ENCODE measurements at places on chromosomes 16 and 17. TPM values are rescaled to one million over a fixed set of nuclear protein-coding genes. Genes with fewer than 3 reads are reported as not detected.

The KRTAP4-6 gene
- not detected for polyA plus RNA-seq

The DHRS7C gene
- polyA plus RNA-seq = not detected

The AHSP gene
- polyA plus RNA-seq = not detected

The TBC1D3C gene
- not detected for polyA plus RNA-seq

The KRT32 gene
- not detected for polyA plus RNA-seq

The SNTB2 gene
- polyA plus RNA-seq = 14.4 TPM

The PRSS27 gene
- polyA plus RNA-seq = 7.7 TPM

The AGRP gene
- polyA plus RNA-seq = not detected

The WDR90 gene
- polyA plus RNA-seq = 32.0 TPM

The TP53TG3C gene
- 0.76 TPM for polyA plus RNA-seq

The ASPA gene
- polyA plus RNA-seq = not detected

- DNase-seq = no peak
Measured at GRCh38 chr16:66658143-66658859, 38.2 kb downstream of the CMTM4 start.

DNA sequence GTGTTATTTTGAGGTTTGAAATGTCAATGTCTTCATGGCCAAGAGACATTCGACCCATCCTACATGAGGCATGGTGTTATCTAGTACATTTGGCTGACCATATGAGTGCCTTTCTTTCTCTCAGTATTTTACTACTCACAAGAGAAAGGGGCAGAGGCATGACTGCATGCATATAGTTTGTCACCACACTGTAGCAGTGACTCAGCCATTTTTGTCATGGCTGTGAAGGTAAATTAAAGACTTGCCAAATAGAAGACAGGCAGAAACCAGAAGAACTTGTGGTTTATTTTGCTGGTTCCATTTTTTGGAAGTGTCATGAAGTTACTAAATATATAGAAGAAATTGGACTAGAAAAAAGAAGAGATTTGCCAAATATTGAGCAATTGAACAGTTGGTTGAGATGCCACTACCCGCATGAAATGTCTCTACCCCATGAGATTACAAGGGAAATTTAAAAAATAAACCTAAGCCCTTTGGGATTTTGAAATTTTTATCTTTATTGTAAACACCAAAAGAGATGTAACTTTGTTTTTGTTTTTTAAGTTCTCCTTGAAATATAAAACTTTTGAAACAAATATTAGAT lies 170.3 kb downstream of the CHD9 start:
- DNase-seq = no peak

DNA sequence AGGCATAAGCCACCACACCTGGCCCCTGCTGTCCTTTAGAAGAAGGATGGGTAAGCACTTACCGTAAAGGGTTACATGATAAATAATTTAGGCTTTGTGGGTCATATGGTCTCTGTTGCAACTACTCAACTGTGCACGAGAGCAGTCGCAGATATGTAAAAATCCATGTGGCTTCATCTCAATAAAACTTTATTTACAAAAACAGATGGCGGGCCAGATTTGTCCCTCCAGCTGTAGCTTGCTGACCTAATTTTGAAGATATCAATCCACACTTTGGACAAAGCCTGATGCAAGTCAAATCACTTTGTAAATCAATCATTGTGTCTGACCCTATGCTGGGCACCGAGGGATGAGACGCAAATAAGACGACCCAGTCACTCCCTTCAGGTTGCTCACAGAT lies 12.1 kb downstream of the TEKT5 start:
- DNase-seq = no peak

- peak; percentile 14 for DNase-seq
Measured at GRCh38 chr17:6323626-6324356, 111.1 kb downstream of the AIPL1 start.

GRCh38 chr16:83911290-83911689 lies 12.4 kb downstream of the MLYCD start:
- DNase-seq = no peak

DNA sequence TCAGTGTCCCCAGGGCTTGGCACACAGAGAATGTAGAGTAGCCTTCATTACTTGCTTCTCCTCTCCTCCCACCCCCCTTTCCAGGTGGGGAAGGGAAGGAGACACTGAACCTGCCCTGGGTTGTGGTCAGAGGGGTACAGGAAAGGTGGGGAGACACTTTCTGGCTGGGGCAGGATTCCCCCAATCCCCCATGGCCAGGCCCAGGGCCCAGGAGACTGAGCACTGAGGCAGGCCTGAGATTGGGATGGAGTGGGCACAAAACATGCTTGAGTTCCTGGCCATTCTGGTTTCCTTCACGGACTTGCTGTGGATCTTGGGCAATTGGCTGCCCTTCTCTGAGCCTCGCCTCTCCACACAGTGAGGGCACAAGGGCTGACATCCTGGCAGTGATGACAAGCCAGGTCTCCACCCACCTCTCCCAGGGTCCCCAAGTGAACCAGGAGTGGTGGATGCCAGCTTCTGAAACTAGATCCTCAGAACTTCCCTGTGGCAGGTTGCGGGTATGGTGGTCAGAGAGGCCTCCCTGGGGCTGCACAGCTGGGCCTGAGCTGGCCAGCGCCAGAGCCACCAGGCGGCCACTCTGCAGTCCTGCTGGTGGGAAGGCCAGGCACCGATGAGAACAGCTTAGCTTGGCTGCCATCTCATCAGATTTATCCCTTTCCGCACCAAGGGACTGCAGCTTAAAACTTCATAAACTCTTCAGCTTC lies 9.3 kb downstream of the ZNF629 start:
- DNase-seq = no peak

DNA sequence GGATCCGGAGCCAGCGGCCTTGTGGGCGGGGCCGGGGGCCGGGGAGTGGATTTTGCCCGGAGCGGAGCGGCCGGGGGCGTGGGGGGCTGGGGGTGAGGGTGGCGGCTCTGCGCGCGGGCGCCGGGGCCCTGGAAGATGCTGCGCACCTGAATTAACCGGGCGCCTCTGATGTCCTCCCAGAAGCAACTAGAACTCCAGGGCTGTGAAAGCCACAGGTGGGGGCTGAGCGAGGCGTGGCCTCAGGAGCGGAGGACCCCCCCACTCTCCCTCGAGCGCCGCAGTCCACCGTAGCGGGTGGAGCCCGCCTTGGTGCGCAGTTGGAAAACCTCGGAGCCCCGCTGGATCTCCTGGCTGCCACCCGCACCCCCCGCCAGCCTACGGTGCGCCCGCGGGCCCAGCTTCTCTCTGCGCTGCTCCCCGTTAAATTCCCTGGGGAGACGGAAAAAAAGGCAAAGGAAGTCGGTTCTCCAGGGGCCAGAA lies 549 bp downstream of the SLC26A11 start:
- DNase-seq = peak; percentile 87

DNA sequence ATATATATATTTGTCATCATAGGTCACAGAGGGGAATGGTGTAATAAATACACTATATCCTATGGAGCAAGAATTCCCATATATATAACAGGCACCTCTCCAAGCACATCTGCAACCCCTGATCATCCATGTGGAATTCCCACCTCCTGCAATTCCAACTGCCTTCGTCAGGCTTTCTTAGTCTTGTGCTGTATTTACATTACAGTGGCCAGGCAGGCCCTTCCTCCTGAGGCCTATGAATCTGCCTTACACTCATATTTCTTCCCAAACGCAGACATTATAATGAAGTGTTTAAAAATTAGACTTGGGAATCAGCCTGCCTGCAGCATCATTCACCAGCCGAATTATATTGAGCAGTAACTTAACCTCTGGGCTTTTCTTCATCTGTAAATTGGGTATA lies 19.3 kb upstream of the DNAH9 start:
- DNase-seq = no peak

DNA sequence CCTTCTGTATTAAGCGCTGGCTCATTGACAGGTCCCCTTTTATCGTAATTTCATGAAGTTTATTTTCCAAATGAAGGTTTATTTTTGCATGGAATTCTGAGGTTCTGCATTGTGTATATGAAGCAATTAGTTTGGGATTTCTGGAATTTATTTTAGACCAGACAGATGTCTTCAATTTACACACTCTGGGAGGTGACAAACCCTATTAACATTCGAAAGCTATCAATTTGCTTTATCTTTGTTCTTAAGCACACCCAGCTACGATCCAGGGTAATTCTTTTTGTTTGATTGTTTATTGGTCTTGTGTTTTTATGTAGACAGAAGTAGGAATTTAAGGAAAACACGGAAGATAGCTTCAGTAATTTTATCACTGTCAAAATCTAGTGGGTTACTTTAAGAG lies 264.6 kb downstream of the HS3ST3A1 start:
- DNase-seq = no peak

DNA sequence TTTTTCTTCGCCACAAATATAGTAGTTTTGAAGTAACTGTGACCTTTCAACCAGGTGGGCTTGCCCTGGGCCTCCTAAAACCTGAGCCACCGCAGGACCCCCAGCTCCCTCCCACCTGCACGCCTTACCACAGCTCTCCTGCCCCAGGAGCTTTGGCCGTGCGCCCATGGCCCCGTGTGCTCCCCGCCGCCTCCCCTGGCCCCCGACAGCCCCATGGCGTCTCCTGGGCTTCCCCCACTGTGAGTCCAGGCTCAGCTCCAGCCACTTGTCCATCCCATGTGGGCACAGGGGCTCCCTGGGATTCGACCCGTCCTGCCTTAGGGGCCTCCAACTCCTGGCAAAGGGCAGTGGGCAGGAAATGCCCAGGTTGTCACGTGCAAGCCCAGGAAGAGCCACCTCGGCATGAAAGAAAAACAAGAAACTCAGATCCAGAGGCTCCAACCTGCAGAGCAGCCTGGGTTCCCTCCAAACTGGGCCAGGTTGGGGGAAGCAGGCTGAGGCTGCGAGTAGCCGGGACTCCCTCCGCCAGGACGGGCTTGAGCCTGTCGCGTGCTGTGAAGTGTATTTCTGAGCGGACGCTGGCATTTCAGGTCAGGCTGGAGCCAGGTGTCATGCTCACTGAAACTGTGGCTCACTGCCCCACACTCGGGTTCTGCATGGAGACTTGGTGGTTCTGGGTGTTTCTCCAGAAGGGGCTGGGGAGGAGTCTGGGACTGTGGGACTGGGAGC lies 5.8 kb downstream of the LGALS3BP start:
- peak; percentile 44 for DNase-seq

GRCh38 chr16:86635176-86635876 lies 57.0 kb downstream of the FOXL1 start:
- no peak for DNase-seq

DNA sequence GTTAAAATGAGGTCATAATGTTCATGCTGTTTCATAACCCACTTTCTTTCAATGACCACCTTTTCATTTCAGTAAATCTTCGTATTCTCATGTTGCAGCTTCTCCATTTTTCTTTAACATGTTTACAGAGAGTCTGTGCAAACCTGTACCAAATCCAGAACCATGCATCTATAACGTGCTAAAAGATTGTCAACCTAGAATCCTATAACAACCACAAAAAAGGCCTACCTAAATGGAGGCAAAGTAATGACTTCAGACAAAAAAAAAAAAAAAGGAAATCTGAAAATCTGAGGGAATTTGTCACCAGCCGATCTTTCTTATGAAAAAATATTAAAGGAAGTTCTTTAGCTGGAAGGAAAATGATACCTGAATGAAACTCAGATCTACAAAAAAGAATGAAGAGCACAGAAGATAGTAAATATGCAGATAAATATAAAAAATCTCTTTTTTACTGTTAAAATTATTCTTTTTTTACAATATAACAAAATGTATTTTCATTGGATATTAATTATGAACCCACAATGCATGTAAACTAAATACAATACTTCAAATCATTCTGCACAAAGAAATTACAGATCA lies 1.4 kb upstream of the SLFN11 start:
- DNase-seq = no peak

- no peak for DNase-seq
Measured at GRCh38 chr17:1164935-1165556, 14.7 kb downstream of the ABR start.

DNA sequence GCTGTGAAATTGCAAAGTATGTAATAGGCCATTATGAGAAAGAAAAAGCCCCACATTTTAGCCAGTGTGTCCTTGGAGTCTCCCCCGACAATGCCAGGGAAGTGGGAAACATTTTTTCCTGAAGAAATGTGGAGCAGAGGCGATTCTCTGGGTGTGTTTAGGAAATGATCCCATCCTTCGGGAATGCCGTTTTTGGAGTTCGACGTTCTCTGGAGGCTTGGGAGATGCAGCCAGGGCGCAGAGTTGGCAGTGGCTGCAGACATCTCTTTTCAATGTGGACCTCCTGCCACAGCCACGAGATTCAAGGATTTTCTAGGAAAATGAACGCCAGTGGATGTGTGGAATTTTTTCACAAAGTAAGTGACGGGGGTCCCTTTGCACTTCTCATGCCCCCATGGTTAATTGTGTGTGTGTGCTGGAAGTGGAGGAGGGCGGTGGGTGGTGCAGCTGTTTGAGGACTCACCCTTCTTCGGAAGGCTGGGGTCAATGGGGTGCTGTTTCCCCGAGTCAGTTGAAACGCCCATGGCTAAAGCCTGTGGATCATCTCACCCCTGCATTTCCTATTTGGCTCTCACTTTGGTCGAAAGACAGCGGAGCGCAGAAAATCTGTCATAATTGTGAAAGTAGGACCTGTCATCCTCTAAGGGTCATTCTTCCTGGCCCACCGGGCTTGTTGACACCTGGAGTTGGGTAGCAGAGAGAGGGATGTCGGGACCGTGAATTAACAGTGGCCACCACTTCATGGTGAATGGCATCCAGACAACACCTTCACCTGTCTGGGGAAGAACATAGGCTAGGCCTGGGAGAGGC lies 73.2 kb downstream of the CMIP start:
- DNase-seq = no peak

GRCh38 chr17:17987901-17988300 lies 15.2 kb downstream of the DRC3 start:
- no peak for DNase-seq

GRCh38 chr17:82884970-82885353 lies 45.1 kb upstream of the ZNF750 start:
- no peak for DNase-seq

Measured in SK-N-SH (cell line).